ENCODE measurements at places on chromosomes 1 and 21. TPM values are rescaled to one million over a fixed set of nuclear protein-coding genes. Genes with fewer than 3 reads are reported as not detected.

DNA sequence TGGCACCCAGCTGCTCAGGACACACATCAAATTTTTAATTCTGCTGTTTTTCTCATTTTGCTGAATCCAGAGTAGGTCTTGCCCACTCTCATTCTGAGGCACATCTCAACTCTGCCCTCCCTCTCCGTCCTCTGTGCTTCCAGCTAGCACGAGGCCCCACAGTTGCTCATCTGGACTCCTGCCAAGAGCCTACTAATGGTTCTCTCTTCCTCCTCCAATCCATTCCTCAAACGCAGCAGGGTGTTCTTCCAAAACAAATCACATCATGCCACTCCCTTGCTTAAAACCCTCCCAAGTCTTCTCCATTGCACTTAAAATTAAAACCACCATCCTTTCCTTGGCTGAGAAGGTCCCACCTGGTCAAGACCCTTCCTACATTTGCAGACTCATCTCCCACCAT is 49.8 kb upstream of the SCAF4 start:
- peak; percentile 33 for DNase-seq

DNA sequence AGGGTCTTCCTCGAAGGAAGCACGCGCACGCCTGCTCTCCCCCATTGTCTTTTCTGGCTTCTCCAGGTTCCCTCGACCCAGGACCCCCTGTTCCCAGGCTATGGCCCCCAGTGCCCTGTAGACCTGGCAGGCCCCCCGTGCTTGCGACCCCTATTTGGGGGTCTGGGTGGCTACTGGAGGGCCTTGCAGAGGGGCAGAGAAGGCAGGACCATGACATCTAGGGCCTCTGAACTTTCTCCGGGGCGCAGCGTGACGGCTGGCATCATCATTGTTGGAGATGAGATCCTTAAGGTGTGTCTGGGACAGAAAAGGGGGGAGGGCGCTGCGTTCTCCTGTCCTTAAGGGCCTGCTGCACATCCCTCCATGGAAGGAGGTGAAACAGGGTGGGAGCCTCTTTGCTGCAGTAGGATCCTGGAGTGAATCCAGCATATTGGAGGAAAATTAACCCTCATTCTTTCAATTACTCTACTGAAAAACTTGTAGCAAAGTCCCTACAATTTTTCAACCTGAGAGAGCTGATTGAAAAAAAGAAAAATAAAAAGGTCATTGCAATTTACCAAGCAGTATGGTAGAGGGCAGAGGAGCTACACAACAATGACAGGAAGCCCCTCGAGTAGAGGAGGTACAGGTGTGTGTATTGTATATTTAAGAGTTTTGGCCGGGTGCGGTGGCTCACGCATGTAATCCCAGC is 777 bp downstream of the FLAD1 start:
- DNase-seq: no peak

GRCh38 chr1:183812686-183813569 is 8.0 kb downstream of the RGL1 start:
- DNase-seq: no peak

The NPPB gene
- 119 TPM for total RNA-seq

DNA sequence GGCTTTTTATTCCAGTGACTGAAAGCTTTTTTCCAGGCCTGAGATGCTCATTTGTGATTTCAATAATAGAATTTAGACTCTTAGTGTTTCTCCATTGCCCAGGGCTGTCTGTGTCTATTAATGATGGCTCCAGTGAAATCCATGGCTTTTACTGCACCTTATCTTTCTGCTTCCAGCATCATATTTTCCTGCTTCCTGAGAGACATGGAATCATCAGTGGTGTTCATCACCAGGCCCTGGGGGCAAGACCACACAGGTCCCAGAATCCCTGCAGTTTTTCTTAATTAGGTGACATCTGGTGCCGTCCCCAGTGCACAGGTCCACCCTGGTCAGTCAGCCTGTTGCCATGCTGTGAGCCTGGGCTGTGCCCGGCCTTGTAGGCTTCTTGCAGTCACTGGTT is 15.5 kb downstream of the NT5C1A start:
- no peak for DNase-seq

GRCh38 chr1:95041491-95042165 is 31.1 kb downstream of the ALG14 start:
- DNase-seq: peak; percentile 17

The MAB21L3 gene
- not detected for total RNA-seq

The LIN28A gene
- not detected for total RNA-seq

The ICOSLG gene
- 4.7 TPM for total RNA-seq

GRCh38 chr1:216533776-216534175 is 110.5 kb upstream of the USH2A start:
- DNase-seq: no peak

GRCh38 chr1:83828456-83828855 is 170.5 kb downstream of the TTLL7 start:
- DNase-seq: no peak

- DNase-seq: no peak
Observed at GRCh38 chr21:32719085-32719484, 8.7 kb downstream of the SYNJ1 start.

The GUCA2A gene
- total RNA-seq: not detected

The DNAJC28 gene
- 6.5 TPM for total RNA-seq

The SERPINC1 gene
- not detected for total RNA-seq

DNA sequence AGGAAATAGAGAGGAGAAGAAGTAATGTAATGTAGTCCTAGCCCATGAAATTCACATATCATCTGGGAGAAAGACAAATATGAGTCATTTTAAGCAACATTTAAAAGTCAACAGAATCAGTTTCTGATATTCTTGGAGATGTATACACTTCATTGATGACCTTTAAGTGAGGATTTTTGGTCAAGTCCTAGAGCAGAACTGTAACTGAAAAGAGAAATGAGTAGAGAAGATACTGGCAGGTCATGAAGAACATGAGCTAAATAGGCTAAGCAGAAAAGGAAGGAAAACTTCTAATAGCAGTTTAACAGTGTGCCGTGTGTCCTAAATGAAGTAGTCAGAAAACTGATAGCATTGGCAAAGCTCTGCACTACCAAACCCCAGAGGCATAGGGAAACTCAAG is 4.6 kb downstream of the ZFP69B start:
- no peak for DNase-seq

- DNase-seq: no peak
Observed at GRCh38 chr1:84525779-84526178, 19.4 kb upstream of the GNG5 start.

GRCh38 chr1:155925506-155925905 is 8.7 kb downstream of the KHDC4 start:
- no peak for DNase-seq

- DNase-seq: no peak
Observed at GRCh38 chr1:223620297-223620897, 45.1 kb downstream of the CAPN8 start.

- no peak for DNase-seq
Observed at GRCh38 chr1:116463730-116464129, 90.7 kb downstream of the ATP1A1 start.

DNA sequence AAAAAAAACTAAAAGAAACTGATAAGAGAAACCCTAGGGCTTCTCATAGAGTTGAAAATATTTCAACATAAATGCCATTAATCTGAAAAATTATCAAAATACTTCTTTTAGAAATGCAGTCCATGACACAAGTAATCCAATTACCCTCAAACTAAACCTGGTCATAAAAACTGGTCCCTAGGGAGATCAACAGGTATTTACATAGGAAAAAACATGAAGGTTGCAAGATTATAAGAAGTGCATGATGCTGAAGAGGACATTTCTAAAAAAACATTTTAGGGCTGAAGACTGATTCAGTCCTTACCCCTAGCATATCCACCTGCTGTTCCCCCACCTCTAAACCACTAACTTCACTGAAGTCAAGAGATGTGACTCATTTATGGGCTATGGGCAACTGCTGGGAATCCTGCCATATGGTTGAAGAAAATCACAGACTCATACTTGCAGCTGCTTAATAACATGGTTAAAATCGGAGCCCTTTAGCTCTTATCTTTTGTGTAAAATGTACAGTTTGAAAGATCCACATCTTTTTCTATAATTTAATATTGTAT is 131.0 kb upstream of the RUNX1 start:
- DNase-seq: no peak

DNA sequence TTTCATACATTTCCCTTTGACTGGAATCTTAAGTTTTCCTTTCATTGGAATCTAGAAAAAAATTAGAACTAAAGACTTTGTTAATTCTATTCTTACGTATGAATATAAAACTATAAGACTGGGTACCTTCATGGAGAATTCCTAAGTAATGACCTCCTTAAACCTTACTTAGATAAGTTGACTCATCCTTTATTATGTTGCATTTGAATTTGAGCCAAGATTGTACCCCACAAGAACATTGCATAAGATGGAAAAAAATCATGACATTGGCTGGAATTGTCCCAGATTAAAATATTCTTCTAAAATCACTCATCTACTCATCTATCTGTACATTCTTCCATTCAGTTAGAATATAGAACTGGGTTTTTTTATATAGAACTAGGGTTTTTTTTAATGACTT is 137.4 kb downstream of the C1orf21 start:
- DNase-seq: no peak

DNA sequence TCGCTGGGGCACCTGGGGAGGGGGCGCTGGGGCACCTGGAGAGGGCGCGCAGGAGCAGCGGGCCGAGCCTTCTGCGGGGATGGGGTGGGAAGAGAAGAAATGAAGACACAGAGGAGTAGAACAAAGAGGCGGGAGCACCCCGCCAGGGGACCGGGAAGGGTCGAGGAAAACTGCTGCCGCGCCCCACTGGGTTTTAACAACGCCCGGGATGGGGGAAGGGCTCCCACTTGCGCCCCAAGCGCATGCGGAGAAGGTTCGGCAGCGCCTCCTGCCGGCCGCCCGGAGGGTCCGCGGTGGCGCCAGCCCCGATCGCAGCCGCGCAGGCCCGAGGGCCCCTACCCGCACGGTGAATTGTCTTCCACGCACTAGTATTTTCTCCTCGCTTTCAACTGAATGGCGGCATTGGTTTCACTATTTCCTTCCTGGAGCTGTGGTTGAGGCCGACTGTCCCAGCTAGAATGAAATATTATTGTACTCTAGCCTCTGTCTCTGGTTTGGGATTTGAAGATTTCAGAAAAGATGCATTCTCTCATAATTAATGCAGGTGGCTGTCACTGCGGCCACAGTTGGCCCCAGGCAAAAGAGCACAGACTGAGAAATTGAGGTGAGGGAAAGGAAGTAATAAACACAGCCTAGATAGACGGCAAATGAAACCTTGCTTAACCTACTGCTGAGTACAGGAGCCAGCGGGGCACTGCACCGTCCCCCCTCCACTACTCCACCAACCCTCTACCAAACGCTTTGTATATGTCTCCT is 57.3 kb downstream of the MAB21L3 start:
- DNase-seq: peak; percentile 83

DNA sequence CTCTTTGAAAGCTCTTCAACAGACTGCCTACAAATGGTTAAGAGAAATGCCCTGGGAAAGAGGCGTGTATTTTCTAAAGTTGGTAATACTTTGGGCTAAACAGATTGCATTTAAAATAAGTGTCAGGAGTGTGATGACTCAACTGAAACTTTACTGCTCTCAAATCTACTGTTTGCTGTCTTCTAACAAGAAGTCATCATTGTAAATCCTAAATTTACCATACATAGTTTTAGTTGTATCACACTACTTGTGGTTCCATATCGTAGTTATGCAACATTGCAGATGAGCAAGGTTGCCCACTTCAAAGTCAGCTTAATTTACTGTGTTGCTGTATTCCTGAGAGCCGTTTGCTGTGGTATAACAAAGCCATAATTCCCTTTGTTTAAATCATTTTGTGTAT is 59.6 kb downstream of the RGS21 start:
- no peak for DNase-seq

The SELENBP1 gene
- 66.3 TPM for total RNA-seq

The CD160 gene
- not detected for total RNA-seq

DNA sequence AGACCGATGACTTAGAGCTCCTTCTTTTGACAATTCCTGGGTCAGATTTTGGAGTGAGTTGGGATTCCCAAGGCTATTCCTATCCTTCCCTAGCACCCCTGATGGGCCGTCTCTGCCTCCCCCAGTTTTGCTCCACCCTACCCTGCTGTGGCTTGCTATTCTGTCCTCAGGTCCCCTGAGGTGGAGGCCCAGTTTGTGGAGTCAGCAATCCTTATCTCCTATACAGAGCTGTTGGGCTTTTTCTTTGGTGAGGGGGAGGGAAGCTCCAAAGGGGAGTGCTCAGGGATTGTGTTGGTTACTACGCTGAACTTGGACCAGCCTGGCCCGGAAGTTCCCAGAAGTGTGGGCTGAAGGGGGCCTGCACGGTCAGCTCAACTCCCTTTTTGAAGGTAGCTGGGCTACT is 7.6 kb downstream of the SESN2 start:
- no peak for DNase-seq

DNA sequence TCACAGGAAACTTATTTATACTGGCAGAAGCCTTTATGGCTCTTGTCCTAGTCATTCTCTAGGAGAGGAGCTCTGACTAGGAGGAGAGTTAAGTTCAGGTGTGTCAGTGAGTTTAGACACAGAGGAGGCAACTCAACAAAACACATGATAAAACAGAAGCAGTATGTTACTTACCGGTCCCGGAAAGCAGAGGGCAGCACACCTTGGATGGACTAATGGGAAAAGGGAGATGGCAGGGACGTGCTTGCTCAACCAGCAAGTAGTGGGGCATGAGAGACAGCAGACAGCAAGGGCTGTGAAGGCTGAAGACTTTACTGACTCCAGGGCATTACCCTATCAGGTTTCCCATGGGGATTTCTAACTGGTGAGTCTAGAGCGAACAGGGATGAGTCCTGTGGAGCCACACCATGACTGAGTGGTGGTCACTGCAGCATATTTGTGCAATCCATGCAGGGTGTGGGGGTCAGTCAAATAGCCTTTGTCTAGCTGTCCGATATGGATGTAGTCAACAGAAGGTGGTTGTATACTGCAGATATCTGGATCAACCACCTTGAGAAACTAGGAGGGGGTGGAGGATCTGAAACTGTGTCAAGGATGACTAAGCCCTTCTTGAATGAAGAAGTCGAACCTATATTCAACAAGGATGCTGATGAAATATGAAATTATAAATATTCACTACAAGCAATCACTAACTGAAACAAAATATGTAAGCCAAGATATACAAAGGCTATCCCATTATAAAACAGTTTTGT is 596.3 kb upstream of the CHRM3 start:
- no peak for DNase-seq

- DNase-seq: no peak
Observed at GRCh38 chr1:19153169-19153568, 56.9 kb downstream of the UBR4 start.

The TMEM50A gene
- 72.0 TPM for total RNA-seq

- no peak for DNase-seq
Observed at GRCh38 chr1:32100807-32101708, 6.8 kb upstream of the KPNA6 start.

DNA sequence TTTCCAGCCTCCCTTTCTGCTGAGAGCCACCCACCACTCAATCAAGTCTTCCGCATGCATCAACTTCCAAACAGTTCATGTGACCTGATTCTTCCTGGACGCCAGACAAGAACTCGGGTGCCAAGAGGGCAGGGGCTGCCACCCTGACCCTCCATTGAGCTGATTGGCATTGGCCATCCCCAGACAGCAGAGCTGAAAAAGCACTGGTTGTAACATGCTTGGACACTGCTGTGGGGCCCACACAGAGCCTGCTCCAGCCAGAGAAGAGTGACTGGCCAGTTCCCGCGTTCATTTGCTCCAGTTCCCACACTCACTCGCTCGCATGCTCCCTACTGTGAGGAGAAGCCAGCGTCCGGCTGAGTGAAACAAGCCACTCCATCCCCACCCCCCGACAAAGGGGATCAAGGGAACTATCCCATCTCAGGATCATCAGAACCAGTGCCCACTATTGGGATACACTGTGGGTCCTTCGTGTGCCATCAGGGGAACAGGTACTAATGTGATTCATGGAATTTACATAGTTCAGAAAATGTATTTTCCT is 420.3 kb downstream of the NPHP4 start:
- DNase-seq: no peak

GRCh38 chr1:202343652-202344349 is 2.1 kb upstream of the UBE2T start:
- no peak for DNase-seq

The FHAD1 gene
- total RNA-seq: not detected

The KCNJ6 gene
- total RNA-seq: not detected

All from left ventricle myocardium inferior (tissue), 1 donor.